ENCODE measurements at places on chromosomes 5 and 9. TPM values are rescaled to one million over a fixed set of nuclear protein-coding genes. Genes with fewer than 3 reads are reported as not detected.

DNA sequence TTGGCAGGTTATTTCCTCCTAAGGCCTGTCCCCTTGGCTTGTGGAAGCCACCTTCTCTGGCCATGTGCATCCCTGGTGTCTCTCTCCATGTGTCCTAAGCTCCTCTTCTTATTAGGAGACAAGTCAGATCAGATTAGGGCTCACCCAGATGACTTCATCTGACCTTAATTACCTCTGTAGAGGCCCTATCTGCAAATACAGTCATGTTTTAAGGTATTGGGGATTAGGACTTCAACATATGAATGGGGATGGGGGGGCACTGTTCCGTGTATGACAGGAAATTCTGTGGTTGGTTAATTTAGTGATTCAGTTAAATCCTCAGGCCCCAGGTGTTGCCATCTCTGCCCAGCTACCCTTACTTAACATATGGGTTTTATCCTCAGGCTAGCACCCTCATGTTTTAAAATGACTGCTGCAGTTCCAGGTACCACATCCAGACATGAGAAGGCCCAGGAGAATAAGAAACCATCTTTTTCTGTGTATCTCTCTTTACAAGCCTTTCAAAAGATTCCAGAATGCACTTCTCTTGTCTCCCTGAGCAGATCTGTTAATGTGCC, 51.9 kb upstream of the RAI14 start:
- H3K36me3 ChIP-seq, result no peaks in the 10 kb centered on the region
- DNase-seq, result no peak

SHOC1 gene
- not detected for total RNA-seq

PCDHAC2 gene
- not detected for total RNA-seq

GTF3C4 gene
- total RNA-seq, result 17.3 TPM

DNA sequence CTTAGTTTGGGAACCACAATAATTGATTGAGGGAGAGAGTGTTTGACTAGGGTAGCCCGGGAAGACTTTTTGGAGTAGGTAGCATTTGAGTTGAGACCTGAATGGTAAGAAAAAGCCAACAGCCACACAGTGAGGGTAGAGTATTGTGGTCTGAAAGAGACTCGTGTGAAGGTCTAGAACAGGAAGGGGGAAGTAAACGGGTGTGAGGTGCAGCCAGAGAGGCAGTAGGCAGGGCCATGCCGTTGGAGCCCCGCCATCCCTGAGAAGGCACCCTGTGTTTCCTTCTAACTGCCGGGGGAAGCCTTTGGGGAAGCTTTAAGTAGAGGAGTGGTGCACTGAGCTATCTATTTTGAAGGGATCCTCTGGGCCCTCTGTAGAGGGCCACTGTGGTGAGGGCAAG, 3.5 kb upstream of the F2RL2 start:
- peak overlapping the region; percentile 46 for H3K27ac ChIP-seq
- H3K27me3 ChIP-seq, result no peaks in the 10 kb centered on the region
- DNase-seq, result no peak

GLRA1 gene
- total RNA-seq, result not detected

DNA sequence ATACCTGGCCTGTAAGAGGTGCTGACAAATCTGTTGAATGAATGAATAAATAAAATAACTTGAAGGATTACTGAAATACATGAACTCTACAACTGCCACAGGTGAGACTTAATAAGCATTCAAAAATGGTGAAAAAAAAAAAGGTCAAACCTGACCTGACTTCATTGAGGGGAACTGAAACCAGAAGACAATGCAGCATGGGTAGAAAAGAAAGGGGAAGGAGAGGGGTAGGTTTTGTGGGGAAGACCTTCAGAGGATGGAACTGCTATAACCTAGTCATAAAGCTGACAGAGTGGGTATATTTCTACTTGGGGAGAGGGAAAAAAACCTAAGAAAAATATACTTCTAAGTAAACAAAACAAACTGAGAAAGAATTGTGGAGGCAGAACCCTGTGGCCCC, 56.6 kb downstream of the RASEF start:
- no peak overlapping the region for H3K4me3 ChIP-seq
- H3K27me3 ChIP-seq, result no peaks in the 10 kb centered on the region
- no peaks in the 10 kb centered on the region for H3K36me3 ChIP-seq
- H3K4me1 ChIP-seq, result no peaks in the 10 kb centered on the region
- no peak for DNase-seq

SH3RF2 gene
- total RNA-seq, result 0.60 TPM

DNA sequence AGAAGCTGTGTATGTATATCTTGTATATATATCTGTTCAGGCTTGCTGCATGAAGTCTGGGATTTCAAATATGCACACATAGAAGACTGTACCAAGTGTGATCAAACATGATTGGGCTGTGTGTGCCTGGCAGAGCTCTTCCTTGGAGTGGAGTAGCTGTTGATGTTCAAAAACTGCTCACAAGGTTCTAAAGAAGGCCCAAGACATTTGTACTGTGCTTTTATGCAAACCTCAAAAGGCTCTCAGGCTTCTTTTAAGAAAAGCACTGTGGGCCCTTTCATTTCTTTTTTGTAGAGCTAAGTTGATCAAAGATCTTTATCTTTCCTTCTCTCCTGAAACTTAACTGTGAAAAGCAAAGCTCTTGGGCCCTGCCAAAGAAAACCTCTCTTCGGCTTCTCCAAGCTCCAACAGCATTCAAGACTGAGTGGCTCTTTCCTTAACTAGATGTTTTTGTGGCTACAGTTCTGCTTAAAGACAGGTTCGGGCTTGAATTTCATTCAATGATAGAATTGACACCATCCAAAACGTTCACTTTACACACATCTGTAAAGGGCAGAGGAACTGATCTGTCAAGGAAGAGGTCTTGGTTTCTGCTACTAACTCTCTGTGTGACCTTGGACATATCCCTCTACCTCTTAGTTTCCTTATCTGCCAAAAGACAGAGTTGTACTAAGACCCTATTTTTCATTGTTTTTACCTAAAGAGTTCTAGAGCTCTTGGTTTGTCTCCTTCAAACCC, 105.8 kb upstream of the IL6ST start:
- H3K27me3 ChIP-seq, result no peaks in the 10 kb centered on the region
- no peaks in the 10 kb centered on the region for H3K36me3 ChIP-seq
- H3K4me3 ChIP-seq, result peak overlapping the region; percentile 13

DNA sequence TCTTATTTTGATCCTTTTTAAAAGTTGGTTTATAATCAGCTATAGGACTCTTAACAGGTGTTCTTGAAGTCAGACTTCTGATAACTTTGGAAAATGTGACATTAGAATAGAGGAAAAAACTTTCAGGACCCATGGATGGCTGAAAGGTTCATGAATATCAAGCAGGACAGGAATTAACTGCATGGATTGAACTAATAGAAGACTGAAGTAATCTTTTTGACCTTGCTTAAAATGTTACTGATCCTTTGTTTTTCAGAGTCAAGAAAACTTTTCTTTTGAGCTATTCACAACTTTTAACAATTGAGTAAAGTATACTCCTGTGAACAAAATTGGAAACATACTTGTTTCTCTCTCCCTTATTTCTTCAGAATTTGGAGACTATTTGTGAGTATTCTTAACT, 79.2 kb downstream of the PLK2 start:
- no peak overlapping the region for H3K27ac ChIP-seq
- no peaks in the 10 kb centered on the region for H3K4me1 ChIP-seq
- H3K27me3 ChIP-seq, result peaks cover 5% of the 10 kb centered on the region
- H3K4me3 ChIP-seq, result no peak overlapping the region

GRCh38 chr5:57577432-57578175, 95.0 kb upstream of the ACTBL2 start:
- no peaks in the 10 kb centered on the region for H3K36me3 ChIP-seq
- peaks cover 15% of the 10 kb centered on the region for H3K27me3 ChIP-seq
- H3K4me3 ChIP-seq, result no peak overlapping the region
- H3K27ac ChIP-seq, result no peak overlapping the region
- DNase-seq, result no peak
- H3K4me1 ChIP-seq, result no peaks in the 10 kb centered on the region

SLC34A3 gene
- total RNA-seq, result not detected

DNA sequence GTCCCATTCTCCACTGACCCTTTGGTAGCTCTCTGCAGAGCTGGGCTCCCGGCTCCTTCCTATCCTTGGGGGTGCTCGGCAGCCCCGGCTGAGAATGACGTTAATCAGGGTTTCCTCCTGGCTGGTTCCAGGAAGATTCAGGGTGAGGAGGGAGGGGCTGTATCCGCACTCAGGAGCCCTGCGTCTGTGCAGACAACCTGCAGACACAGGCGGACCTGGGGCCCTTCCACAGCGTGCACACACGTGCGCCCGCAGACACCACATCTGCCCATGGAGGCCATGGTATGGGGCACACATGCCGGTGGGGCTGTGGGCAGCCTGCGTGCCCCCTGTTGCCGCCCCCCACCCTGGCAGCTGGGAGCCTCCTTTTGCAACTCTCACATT, 66.6 kb upstream of the RNU6ATAC start:
- no peaks in the 10 kb centered on the region for H3K4me1 ChIP-seq
- no peaks in the 10 kb centered on the region for H3K27me3 ChIP-seq
- no peak for DNase-seq

- no peak for DNase-seq
- H3K27ac ChIP-seq, result no peak overlapping the region
- H3K4me1 ChIP-seq, result peaks cover 2% of the 10 kb centered on the region
- H3K4me3 ChIP-seq, result no peak overlapping the region
- H3K36me3 ChIP-seq, result peaks cover 9% of the 10 kb centered on the region
Measured at GRCh38 chr5:132898094-132898493, 24.6 kb downstream of the LEAP2 start.

PCDHGB6 gene
- 0.20 TPM for total RNA-seq

- H3K27ac ChIP-seq, result no peak overlapping the region
- DNase-seq, result peak; percentile 10
- H3K36me3 ChIP-seq, result no peaks in the 10 kb centered on the region
- peaks cover 41% of the 10 kb centered on the region for H3K27me3 ChIP-seq
- H3K4me1 ChIP-seq, result no peaks in the 10 kb centered on the region
Measured at GRCh38 chr9:14846871-14847311, 63.3 kb downstream of the FREM1 start.

BSPRY gene
- 0.32 TPM for total RNA-seq

- DNase-seq, result no peak
- H3K27ac ChIP-seq, result peak overlapping the region; percentile 86
- H3K36me3 ChIP-seq, result no peaks in the 10 kb centered on the region
- H3K27me3 ChIP-seq, result no peaks in the 10 kb centered on the region
Measured at GRCh38 chr9:131697908-131698617, 41.8 kb downstream of the RAPGEF1 start.

CCNJL gene
- total RNA-seq, result not detected

MARCHF6 gene
- 198 TPM for total RNA-seq

LCN9 gene
- not detected for total RNA-seq

- H3K27me3 ChIP-seq, result peaks cover 41% of the 10 kb centered on the region
- H3K4me3 ChIP-seq, result no peak overlapping the region
- DNase-seq, result no peak
- H3K36me3 ChIP-seq, result peaks cover 2% of the 10 kb centered on the region
Measured at GRCh38 chr5:54425258-54425657, 30.2 kb upstream of the HSPB3 start.

- H3K36me3 ChIP-seq, result peaks cover 3% of the 10 kb centered on the region
- no peak for DNase-seq
- H3K27me3 ChIP-seq, result peaks cover 8% of the 10 kb centered on the region
- H3K4me3 ChIP-seq, result no peak overlapping the region
- peaks cover 5% of the 10 kb centered on the region for H3K4me1 ChIP-seq
- H3K27ac ChIP-seq, result no peak overlapping the region
Measured at GRCh38 chr9:7910426-7911020, 110.9 kb upstream of the DMAC1 start.

- DNase-seq, result no peak
- H3K27ac ChIP-seq, result no peak overlapping the region
- no peaks in the 10 kb centered on the region for H3K36me3 ChIP-seq
- no peaks in the 10 kb centered on the region for H3K4me1 ChIP-seq
- no peak overlapping the region for H3K4me3 ChIP-seq
Measured at GRCh38 chr9:12318732-12319685, 374.2 kb upstream of the TYRP1 start.

DNA sequence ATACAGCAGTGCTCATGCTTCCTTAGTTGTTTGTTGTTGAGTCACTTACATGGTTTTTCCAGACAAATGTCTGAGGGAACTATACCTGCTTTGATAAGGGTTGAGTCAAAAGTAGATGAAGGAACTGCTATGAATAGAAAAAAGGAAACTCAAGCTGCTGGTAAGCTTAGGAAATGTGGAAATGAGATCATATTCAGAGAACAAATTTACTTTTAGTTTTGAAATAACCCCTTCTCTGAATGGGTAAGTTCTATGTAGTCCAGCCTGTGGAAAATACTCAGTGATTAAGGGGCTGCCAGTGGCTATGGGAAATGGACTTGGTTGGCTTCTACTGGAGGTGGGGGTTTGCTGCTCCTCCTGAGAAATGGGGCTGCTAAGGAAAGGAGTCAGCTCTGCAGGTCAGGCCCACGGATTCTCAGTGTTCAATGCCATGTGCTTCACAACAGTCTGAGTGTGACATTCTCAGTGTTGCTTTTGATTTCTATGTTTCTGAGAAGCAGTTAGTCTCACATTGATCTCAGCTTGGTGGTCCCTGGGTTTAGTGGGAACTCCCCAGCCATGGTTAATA, 47.7 kb upstream of the GLRX start:
- peaks cover 24% of the 10 kb centered on the region for H3K4me1 ChIP-seq
- H3K27me3 ChIP-seq, result no peaks in the 10 kb centered on the region
- H3K27ac ChIP-seq, result no peak overlapping the region

DNA sequence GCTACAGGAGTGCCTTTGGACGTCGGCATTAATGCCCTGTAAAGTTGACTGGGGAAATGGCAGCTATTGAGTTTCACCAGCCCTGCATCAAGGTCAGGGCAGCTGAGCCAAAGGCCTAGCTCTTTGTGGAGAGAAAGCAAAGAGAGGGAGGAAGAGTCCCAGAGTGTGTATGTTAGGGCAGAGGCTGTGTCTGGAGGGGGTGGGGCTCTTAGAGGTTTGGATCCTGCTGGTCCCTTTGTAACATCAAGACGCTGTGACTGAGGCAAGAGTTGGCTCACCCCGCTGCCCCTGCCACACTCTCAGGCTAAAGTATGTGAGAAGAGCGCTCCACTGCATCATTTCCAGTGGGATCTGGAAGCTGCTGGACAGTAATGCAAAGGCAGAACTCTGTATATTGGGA, 34.3 kb downstream of the TMOD1 start:
- H3K27ac ChIP-seq, result peak overlapping the region; percentile 63
- H3K4me3 ChIP-seq, result no peak overlapping the region
- peaks cover 28% of the 10 kb centered on the region for H3K27me3 ChIP-seq
- DNase-seq, result no peak

Data from T-helper 17 cell (primary cell).